AML-193 (cell line): ENCODE measurements at places on chromosomes 16 and 17.

DNA sequence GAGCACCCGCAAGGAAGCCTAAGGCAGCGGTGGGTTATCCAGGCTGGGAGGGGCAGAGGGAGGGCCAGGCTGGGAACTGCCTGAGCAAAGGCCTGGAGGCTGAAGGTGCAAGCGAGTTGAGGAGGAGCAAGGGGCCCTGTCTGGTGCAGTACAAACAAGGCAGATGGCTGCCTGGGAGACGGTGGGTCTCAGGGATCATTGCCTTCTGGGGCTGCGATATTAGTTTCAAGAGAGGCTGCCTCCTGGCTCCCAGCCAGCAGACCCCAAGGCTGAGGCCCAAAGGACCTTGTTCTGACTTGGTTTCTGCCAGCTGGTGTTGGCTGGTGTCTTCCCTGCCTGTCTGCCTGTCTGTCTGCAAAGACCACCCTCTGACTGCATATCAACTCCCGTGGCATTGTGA, 154.0 kb downstream of the IRF8 start:
- no peak for DNase-seq

GRCh38 chr17:2466931-2467330, 44.8 kb downstream of the METTL16 start:
- DNase-seq: no peak

DNA sequence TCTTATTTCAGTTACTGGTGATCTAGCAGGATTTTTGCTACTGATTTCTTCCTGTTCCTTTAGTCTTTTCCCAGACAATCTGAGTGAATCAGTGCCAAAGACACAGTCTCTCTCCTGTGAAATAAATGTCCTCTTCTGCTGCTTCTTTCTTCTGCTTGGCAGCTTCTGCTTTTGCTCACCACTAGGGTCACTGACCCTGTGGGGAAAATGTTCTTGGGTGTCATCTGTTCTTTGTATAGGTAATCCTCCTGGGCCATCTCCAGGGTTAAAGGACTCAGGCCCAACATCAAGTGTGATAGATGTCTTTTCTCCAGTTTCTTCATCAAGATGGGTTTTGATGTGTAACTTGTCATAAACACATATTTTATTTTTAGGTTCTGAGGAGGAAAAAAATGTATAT, 5.2 kb downstream of the PALB2 start:
- DNase-seq: peak; percentile 22

DNA sequence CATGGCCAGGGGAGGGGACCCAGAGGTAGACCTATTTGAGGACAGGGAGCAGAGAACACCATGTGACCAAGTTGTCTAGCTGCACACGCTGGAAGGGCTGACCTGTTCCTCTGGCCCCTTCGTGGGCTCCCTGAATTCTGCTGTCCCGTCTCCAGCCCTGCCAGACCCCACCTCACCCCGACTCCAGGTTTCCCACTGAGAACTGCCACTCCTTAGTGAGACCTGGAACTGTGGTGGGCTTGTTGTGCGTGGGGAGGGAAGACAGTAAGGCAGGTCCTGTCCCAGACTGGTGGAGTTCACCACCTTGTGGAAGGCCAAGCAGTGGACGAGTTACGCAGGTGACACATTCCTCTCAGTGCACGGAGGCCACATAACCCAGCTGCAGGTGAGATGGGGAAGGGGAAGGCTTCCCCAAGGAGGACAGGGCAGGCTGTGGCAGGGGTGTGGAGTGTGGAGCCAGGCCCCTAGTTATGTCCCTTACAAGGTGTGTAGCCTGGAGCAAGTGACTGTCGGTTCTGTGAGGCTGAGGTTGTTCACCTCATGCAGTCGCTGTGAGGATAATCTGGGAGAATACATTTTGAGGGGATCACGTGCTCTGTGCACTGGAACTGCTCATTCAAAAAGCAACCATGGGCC, 54.7 kb downstream of the USP22 start:
- DNase-seq: no peak

DNA sequence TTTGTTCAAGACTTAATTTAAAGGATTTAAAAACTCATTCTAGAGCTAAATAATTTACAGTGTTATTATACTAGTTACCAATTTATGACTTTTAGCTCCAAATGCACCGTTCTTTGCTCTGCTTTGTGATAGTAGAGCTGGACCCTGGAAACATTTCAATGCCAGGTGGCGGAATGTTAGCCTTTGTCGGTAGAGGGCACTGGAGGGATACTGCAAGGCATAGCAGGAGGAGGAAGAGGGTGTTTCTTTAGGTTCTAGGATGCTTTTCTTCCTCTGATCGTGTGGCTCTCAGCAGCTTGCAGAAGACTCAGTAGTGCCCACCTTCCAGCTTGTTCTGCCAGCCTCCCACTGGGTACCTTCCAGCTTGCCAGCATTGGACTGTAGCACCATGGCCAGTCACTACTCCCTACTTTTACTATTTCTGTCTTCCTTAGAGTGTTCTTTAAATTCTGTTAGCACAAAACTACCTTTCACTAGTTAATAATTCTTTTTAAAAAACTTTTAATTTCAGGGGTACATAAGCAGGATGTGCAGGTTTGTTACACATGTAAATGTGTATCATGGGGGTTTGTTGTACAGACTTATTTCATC, 325.3 kb downstream of the UTP18 start:
- DNase-seq: no peak

GRCh38 chr17:73247726-73248125, 14.0 kb downstream of the CPSF4L start:
- no peak for DNase-seq

- no peak for DNase-seq
Observed at GRCh38 chr16:4340443-4340842, 10.7 kb downstream of the PAM16 start.

DNA sequence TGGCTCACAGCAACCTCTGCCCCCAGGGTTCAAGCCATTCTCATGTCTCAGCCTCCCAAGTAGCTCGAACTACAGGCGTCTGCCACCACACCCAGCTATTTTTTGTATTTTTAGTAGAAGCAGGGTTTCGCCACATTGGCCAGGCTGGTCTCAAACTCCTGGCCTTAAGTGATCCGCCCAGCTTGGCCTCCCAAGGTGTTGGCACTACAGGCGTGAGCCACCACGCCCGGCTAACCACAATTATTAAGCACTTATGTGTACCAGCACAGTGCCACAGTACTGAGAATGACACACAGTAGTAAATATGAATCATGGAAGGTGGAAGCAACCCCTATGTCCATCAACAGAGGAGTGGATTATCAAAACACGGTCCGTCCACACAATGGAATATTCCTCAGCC, 49.8 kb downstream of the COTL1 start:
- no peak for DNase-seq

GRCh38 chr17:10474536-10474935, 5.2 kb upstream of the MYH4 start:
- DNase-seq: no peak

DNA sequence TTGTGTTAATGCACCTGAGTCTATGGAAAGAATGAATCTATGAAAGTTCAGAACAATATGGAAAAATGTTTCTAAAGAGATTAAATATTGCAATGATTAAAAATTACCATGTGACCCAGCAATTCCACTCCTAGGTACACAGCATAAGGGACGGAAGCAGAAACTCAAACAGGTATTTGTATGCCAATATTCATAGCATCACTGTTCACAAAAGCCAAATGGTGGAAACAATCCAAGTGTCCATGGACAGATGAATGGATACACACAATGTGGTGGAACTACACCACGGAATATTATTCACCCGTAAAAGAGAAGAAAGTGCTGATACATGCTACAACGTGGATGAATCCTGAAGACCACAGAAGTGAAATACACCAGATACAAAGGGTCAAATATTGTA, 37.7 kb downstream of the VPS53 start:
- DNase-seq: no peak

GRCh38 chr16:78675951-78676792, 576.7 kb downstream of the WWOX start:
- DNase-seq: no peak

DNA sequence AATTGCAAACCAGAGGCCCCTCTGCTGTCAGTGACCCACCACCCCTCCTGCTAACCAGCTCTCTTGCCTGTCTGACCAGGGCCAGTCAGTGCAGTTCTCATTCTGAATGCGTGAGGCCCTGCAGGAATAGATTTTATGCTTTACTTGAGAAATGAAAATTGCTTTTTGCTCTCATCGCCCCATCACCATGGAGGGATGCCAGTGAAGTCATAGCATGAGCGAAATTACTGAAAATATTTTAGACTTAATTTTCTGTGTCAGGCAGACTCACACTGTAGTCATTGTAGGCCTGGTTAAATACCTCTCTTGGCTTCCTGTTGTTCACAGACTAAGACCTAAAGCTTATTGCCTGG, 490.5 kb upstream of the CDH5 start:
- no peak for DNase-seq

GRCh38 chr17:179066-179432, 2.4 kb downstream of the DOC2B start:
- DNase-seq: no peak

- DNase-seq: no peak
Observed at GRCh38 chr16:87390641-87391323, 1.4 kb upstream of the MAP1LC3B start.

DNA sequence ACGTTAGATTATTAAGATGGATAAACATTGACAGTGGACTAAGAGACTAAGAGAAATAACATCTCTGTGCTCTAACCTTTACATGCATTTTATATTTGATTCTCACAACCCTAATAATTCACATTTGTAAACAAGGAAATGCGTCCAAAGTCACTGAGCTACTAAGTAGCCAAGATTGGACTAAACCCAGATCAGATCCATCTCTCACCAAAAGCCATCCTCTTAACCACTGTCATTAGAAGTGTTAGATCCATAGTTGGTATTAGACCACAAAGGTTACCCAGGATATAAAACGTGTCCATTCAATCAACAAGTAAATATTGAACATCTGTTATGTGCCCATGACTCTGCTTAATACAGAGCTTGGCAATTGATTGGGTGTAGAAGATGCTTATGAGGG, 5.2 kb downstream of the HSD17B2 start:
- DNase-seq: no peak

GRCh38 chr16:6363896-6364607, 968.6 kb upstream of the RBFOX1 start:
- no peak for DNase-seq

DNA sequence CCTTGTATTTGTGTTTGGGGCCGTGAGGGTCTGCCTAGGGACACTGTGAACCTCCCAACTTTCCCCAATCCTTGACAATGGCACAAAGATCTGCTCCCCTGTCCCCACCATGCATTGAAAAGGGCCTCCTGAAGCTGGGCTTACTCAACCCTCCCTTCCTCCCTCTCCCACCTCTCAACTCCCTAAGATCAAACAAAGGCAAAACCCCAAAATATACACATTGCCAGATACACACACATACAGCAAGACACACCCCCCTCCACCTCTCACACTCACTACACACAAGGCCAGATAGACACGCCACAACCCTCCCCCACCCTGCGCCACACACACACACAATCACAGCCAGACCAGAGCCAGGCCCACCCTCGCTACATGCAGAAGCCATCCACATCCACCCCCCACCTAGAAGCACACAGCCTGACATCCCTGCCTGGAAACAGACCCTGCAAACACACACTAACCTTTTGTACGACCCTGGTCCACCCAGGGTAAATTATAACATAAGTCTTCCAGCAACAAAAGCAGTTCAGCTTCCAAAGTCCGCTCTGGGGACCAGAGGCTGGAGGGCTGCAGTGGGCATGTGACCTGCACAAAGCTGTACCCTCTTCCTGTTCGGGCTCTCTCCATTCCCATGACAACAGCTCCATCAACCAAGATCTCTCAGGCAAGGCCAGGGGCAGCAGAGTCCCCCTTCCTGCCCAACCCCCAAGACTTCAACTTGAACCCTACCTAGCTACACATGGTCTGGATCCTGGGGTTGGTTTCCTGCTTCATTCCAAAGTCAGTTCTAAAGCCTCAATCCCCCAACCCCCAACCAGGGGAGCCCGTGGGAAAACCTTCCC, 1.9 kb downstream of the PCGF2 start:
- no peak for DNase-seq

DNA sequence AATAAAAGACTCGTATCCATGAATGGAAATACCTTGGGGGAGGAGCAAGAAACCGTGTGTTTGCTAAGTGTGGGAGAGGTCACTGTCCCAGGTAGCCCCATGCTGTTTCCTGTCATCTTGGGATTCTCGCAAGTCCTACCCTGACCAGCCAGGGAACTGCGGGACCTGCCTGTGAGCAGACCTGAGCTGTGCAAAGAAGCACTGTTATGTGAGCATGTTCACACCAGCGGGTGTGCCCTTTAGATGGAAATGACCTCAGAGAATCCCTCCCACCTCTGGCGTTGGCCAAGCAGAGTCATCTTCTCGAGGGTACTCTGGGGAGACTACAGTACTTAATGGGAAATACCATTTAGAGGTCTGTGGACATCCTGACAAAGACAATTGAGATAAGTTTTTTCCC, 127.0 kb upstream of the MON1B start:
- no peak for DNase-seq

GRCh38 chr16:12327971-12328726, 351.6 kb downstream of the SNX29 start:
- DNase-seq: no peak

DNA sequence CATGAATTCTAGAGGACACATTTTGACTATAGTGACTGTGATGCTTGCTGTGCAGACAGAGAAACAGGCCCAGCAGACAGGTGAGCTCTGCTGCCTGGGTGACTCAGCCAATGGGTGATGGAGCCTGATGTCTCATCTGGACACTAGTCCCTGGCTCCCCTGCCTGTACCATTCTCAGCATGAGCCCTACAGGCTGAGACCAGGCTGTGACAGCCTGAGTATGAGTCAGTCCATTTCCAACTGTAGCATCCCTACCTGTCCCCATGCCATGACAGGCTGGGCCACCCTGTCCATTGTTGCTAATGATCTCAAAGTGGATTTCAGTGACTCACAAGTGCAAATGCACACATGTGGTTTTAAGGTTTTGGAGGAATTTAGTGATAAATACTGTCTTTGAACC, 102.5 kb upstream of the EEF2KMT start:
- DNase-seq: no peak

GRCh38 chr17:40306395-40306794, 2.6 kb upstream of the RARA start:
- no peak for DNase-seq

DNA sequence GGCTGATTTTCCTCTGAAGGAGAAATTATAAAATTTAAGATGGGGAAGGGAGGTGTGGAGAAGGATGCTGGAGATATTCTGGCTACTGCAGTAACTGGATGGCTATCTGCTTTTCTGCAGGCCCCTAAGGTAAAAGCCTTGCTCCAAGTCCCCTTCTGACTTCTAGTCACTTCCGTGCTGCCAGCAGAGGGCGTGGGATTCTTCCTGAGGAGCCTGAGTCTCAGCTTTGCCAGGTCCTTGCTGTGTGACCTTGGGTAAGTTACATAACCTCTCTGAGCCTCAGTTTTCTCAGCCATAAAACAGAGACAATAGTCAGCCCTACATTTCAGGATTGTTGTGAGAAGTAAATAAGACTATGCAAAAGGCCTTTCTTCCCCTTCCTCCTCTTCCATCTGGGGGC, 24.3 kb upstream of the TMEM220 start:
- no peak for DNase-seq
